Endodermal cell (in vitro differentiated cells): ENCODE measurements at places on chromosomes 3 and 15. TPM values are rescaled to one million over a fixed set of nuclear protein-coding genes. Genes with fewer than 3 reads are reported as not detected.

LXN gene
- total RNA-seq, result 6.1 to 8.8 TPM (median 8.7 TPM) in 3 replicates

GOLGA8G gene
- not detected in 3 replicates for total RNA-seq

RETNLB gene
- total RNA-seq, result not detected in 3 replicates

ADAMTS9 gene
- 9.5 and 16.1 TPM in 2 replicates for total RNA-seq

GRCh38 chr3:187484547-187485295 lies 116.5 kb downstream of the RTP4 start:
- DNase-seq, result peak; percentile 62

- no peak for DNase-seq
Measured at GRCh38 chr15:33296856-33297255, 13.9 kb upstream of the RYR3 start.

DNA sequence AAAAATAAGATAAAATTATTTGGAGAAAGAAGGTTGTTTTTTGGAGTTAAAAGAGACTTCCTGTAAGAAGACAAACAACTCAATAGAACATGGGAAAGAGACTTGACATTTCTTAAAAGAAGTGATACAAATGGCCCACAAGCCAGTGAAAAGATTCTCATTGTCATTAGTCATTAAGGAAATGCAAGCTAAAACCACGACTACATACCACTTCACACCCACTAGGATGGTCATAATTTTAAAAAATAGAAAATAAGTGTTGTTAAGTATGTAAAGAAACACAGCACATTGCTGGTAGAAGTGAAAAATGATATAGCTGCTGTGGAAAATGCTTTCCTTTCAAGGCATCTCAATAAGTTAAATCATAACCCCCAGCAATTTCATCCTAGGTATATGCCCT lies 44.4 kb upstream of the GK5 start:
- no peak for DNase-seq

DNA sequence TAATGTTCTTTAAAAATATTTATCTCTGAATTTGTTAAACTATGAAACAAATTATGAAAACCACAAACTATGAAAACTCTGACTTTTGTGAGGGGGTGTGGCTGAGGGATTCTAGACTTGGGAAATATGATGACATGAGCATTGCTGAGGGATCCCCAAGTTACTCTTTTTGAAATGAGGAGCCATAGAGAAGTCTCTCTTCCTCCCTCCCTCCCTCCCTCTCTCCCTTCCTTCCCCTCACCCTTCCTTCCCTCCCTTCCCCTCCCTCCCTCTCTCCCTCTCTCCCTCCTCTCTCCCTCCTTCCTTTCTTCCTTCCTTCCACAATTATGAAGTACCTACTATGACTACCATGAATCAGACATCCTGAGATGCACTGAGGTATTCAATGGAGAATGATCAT lies 673.1 kb downstream of the ROBO1 start:
- no peak for DNase-seq

- DNase-seq, result no peak
Measured at GRCh38 chr3:99969136-99969535, 145.2 kb downstream of the FILIP1L start.

DNA sequence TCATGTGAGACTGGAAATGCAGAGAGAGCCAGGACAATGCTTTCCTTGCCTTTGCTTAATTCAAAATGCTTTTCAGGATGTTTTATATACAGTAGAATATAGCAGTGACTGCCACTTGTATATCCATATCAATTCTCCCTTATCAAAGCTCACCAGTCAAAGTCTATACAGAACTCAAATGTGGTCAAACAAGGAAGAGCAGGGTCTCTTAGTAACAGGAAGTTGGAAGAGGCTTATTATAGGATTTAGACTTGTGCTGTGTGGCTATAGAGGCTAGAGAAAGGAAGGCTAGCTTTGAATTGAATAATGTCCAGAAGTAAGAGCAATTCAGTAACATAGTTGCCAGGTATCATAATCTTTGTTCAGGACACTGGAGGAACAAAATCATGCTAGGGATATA lies 4.4 kb upstream of the SI start:
- DNase-seq, result no peak

GRCh38 chr15:88802991-88803240 lies 320 bp upstream of the ACAN start:
- no peak for DNase-seq

- DNase-seq, result no peak
Measured at GRCh38 chr15:31275331-31276262, 51.0 kb upstream of the KLF13 start.

GRCh38 chr15:98954411-98954810 lies 53.2 kb downstream of the PGPEP1L start:
- DNase-seq, result no peak

GRCh38 chr3:148778926-148779325 lies 48.7 kb upstream of the CPB1 start:
- DNase-seq, result no peak
